ENCODE measurements at places on chromosomes 13 and 19.
A peak's percentile ranks its signal among the peaks of the same experiment; 100 is the strongest.

GRCh38 chr13:109012115-109012514 is 382.7 kb downstream of the MYO16 start:
- no peak for DNase-seq

DNA sequence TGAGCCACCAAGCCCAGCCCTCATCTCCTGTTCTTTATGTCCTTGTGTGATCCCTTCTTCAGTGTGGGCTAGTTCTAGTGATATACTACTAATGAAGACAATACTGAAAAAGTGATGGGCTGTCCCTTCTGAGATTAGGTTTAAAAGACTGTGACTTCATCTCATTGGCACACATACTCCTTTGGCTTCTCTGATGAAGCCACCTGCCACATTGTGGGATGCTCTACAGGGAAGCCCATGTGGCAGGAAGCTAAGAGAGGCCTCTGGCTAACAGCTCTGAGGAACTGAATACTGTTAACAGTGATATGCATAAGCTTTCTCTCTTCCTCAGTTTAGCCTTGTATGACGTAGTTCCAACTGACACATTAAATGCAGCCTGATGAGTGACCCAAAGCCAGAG is 13.6 kb downstream of the CSNK1A1L start:
- DNase-seq = no peak

- no peak for DNase-seq
Observed at GRCh38 chr19:3383121-3383722, 16.8 kb downstream of the NFIC start.

- DNase-seq = no peak
Observed at GRCh38 chr13:99481366-99481765, 19.9 kb upstream of the TM9SF2 start.

GRCh38 chr13:42594481-42595252 is 20.7 kb downstream of the TNFSF11 start:
- peak; percentile 81 for DNase-seq

DNA sequence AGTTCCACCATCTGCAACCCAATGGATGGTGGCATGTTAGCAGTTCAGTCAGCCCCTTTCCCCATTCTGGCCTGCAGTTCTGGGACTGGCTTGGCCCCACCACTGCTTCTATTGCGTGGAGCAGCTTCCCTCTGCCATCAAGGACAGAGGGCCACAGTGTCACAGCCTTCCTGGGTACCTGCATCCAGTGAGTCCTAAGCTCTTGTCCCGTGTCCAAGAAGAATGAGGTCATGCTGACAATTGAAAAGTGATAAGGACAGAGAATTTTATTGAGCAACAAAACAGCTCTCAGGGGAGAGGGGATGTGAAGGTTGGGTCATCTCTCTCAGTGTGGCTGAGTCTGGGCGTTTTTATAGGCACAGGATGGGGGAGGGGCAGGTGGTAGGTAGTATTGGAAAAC is 33.5 kb upstream of the SIN3B start:
- no peak for DNase-seq

DNA sequence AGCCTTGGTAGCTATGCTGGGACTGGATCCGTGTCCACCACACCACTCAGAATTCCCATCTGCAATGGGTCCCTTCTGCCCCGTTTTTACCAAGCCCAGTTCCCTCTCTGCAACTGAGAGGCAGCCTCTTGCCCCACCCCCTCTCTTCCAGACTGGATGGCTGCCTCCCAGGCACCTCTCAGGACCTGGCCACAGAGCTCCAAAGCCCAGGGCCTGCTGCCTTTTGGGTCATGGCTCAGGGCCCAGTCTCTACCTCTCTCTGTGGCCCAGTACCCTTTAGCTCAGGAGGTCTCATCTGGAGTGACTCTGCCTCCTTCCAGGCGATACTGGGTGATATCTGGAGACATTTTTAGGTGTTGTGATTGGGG is 10.3 kb upstream of the ZBTB7A start:
- no peak for DNase-seq

DNA sequence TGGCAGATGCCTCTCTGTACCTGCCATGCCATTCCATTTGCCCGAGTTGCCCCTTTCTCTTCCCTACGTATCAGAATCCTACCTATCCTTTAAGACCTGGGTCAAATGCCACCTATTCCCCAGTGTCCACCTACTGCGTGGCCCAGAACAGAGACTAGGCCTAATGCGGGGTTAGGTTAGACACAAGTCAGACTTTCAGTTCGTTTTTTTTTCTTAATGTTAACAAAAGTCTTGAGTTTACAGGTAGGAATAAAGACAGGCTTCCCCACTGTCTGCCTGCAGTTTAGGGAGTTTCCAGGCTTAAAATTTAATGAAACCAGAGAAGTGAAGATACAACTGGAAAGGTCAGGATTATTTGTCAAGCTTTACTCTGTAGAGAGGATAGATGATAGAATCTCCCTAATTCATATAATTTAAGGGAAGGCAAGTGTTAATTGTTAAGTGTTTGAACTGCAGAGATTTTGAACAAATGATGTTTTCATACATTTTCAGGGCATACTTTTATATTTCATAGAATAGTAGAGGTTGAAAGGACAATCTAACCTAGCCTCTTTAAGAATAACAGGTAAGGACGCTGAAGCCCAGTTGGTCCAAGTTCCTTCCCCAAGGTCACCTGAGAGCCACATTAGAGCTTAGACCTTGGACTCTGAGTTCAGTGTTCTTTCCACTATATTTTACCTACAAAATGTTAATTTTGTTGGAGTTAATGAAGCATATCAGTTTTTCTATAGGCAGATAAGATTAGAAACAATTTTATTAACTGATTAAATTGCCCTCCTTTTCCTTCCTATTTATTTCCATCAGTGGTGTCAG is 35.8 kb downstream of the FRY start:
- no peak for DNase-seq

DNA sequence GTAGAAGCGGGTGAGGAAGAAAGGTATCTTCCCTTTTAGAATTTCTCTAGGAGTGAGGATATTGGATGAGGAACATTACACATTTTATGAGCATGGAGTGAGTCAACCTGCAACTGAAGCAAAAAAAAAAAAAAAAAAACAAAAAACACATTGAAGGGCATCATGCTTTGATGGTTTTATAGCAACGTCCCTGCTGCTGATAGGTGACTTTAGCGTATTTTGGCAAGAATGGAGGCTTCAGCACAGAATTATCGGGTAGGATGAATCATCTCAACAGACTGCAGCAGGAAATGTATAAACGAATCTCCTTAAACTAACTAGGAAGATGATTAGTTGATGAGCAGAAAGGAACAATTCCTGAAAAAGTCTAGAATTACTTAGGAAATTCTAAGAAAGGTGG is 1359.6 kb upstream of the ATXN8OS start:
- DNase-seq = no peak

DNA sequence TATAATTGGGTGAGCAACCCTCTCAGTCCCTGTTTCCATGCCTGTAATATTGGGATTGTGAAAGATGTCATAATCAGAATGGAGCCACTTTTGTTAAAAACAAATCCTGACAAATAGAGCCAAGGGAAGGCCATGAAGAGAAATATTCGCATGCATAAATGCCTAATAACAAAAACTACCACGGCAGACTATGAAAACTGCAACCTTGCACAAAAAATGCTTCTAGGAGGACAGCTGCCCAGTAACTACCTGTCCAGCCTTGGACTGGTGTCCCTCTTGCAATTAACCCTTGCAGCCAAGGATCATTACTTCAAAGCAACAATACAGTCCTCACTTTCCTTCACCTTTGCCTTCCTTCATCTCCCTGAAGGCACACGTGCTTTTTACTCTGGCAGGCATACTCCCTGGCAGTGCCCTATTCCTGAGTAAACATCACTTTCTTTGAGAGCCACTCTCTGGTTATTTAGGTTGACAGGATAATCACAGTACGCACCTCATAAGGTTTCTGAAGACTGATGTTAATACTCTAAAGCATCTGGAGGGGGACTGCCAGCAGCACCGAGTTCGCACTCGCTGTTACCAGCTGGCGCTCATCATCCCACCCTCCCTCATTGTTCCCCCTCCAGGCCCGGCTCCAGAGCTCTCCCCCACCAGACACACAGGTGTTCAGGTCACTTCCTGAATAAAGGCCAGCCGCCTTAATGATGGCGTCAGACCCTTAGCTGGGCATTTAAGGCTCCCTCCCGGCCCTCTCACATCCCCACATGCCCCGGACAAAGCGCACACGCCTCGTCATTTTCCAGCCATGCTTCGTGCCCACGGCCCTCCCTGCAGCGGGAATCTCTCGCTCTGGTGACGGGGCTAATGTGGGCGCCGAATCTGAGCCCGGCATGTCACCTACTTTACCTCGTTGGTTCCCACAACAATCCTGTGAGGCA is 57.3 kb downstream of the CDADC1 start:
- DNase-seq = no peak

DNA sequence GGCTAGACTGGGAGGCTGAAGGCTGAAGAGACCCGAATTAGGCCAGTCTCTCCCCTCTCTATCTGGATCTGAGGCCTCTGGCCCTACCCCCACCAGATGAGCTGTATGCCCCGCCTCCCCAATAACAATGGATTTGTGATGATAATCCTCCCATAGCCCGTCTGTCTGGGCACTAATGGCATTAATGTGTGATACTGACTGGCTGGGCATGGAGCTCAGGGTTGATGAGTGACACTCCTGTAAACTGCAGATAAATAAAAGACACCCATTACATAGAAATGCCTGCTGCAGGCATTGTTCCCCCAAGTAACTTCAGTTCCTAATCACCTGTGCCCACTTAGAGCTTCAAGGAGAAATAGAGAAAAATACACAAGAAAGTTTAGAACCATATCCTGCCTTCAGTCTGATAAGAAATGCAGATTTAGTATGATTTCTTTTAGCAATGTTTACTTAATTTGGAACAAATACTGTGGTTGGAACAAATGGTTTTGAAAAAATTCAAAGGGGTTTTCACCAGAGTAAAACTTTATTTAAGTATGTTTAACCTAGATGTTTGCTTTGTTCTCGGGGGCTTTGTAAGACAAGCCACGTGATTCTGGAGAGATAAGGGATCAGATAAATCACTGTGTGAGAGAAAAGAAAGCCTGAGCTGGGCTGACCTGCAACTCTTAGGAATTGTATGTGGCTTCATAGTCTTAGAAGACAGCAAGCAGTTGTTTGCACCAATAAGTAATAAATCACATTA is 60.3 kb downstream of the TNFRSF19 start:
- peak; percentile 32 for DNase-seq

GRCh38 chr13:81199956-81200355 is 859.0 kb upstream of the SPRY2 start:
- no peak for DNase-seq

- no peak for DNase-seq
Observed at GRCh38 chr13:90455823-90456222, 891.7 kb upstream of the MIR17HG start.

GRCh38 chr19:7862413-7862951 is 11.7 kb downstream of the PRR36 start:
- DNase-seq = peak; percentile 93

- no peak for DNase-seq
Observed at GRCh38 chr13:47869776-47870175, 131.3 kb downstream of the SUCLA2 start.

- DNase-seq = no peak
Observed at GRCh38 chr19:5115771-5116202, 146.9 kb downstream of the KDM4B start.

DNA sequence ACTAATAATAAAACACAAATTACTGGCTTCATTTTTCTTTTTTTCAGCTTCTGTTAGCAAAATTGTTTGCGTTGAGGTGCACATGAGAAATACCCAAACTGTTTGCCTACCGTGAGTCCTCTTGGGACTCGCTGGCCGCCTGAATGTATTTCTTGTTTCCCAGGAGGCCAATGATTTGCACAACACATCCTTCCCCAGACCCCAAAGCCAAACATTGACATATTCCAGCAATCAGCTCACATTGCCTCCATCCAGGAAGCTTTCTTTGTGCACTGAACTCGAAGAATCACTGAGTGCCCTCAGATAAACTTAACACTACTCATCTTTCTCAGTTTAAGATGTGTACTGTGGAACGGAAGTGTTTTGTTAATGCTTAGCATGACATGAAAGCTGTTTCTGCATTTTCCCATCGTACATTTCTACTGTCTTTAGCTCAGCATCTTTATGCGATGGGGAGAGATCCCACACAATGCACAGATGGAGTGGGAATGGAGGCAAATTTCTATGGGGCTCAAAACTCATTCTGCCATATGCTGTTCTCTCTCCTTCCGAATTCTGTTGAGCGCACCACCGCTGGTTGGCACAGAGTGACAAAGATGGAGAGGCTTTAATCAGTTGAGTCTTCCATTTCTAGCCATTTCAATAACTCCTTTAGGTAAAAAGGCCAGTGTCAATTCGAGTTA is 399.5 kb downstream of the RFC3 start:
- no peak for DNase-seq

- DNase-seq = no peak
Observed at GRCh38 chr19:13600802-13601201, 94.5 kb upstream of the CACNA1A start.

- peak; percentile 62 for DNase-seq
Observed at GRCh38 chr19:37251308-37252229, 33.6 kb downstream of the ZNF383 start.

GRCh38 chr13:79585033-79585432 is 104.1 kb downstream of the NDFIP2 start:
- DNase-seq = no peak

- DNase-seq = no peak
Observed at GRCh38 chr13:29539856-29540255, 55.6 kb downstream of the SLC7A1 start.

- no peak for DNase-seq
Observed at GRCh38 chr19:2625434-2625833, 77.1 kb downstream of the GNG7 start.

- no peak for DNase-seq
Observed at GRCh38 chr19:33110137-33110910, 21.6 kb upstream of the WDR88 start.

- peak; percentile 81 for DNase-seq
Observed at GRCh38 chr19:7674010-7675005, 2.6 kb upstream of the MCEMP1 start.

GRCh38 chr19:3178377-3178972 is at the start of gene S1PR4:
TSS of gene S1PR4 (plus strand) at chr19:3178769. CDS start at chr19:3178793, 24 bp downstream.
- no peak for DNase-seq

DNA sequence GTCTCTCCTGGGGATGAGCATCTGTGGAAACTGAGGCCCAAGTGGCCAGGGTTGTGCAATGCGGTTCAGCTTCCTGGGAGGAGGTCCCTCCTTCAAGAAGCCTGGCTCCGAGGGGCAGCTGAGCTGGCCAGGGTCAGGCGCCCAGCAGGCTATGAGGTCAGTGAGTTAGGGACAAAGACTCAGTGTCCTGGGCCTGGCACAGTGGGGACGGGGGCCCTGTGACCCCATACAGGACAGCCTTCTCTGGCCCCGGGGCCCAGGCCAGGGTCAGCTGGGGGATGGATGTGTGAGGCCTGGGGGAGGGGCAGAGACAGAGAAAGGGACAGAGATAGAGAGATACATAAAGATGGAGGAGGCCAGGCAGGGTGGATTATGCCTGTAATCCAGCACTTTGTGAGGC is 3.0 kb upstream of the IL12RB1 start:
- no peak for DNase-seq

DNA sequence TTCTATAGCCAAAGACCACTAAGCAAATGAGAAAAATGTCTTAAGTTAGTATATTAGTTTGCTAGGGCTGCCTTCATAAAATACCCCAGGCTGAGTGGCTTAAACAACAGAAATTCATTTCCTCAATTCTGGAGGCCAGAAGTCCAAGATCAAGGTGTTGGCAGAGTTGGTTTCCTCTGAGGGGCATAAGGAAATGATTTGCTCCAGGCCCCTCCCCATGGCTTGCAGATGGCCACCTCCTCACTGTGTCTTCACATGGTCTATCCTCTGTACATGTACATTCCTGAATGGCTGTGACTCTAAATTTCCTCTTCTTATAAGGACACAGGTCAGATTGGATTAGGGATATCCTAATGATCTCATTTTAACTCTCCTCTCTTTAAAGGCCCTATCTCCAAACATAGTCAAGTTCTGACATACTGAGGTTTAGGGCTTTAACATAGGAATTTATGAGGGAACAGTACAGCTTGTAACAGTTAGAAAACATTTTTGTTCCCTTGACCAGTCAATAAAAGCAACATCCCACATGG is 307.4 kb downstream of the DIAPH3 start:
- no peak for DNase-seq
